Activated naive CD4-positive, alpha-beta T cell (primary cell): ENCODE measurements at places on chromosomes 1 and 21.

GRCh38 chr1:177848577-177848976 is 121.3 kb downstream of the SEC16B start:
- DNase-seq, result no peak

- no peak for DNase-seq
Observed at GRCh38 chr21:34825948-34826548, 157.3 kb downstream of the CLIC6 start.

- no peak for DNase-seq
Observed at GRCh38 chr1:113872219-113872935, 865 bp upstream of the PTPN22 start.

DNA sequence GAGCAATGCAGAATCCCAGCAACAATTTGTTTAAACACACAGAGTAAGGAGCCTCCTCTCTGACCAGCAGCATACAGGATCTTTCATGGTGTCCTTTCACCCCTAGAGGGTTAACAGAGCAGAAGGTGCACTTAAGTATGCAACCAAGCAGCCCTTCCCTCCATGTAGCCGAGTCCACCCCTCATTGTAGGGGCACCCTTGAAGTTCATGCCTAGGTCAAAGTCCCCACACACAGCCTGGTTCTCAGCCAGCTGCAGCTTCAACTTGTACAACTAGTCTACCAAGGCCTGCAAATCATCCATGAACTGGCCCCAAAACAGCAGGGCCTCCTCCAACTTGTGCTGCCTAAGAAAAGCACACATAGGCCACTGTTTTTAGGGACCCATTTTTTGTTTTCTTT is 7.0 kb upstream of the BMP8B start:
- DNase-seq, result no peak

GRCh38 chr1:26109229-26110164 is 2.1 kb upstream of the PDIK1L start:
- no peak for DNase-seq
